Activated CD4-positive, alpha-beta T cell treated with anti-CD3 and anti-CD28 coated beads for 4 hours (primary cell): ENCODE measurements at places on chromosomes 13 and 19.
A peak's percentile ranks its signal among the peaks of the same experiment; 100 is the strongest.

DNA sequence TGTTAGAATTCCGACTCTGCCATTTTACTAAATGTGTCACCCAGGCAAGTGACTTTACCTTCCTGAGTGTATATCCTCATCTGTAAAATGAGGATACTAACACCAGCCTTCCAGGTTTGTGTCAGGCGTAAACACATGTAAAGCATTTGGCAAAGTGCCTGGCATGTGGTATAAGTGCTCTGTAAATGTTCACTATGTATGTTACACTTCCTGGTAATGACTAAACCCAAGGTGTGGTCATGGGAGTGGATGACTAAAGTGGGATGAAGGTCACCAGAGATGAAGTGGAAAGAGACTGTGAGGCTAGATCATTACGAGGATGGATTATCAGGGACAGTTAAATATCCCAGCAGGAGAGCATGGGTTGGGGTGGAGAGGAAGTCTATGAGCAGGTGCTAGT lies 25.6 kb downstream of the DEDD2 start:
- peak; percentile 36 for DNase-seq

DNA sequence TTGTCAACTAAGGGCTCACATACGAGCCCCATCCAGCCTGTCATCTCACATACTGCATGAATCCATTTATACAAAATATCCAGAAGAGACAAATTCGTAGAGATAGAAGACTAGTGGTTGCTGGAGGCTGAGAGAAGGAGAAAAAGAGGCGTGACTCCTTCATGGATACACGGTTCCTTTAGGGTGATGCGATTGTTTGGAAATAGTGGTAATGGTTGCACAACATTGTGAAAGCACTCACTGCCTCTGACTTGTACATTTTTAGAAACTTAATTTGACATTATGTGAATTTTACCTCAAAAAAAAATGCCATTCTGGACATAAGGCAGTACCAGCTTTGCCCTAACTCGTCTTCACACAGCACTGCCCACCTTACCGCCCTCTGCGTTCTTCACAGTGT lies 27.3 kb downstream of the IGFL1 start:
- DNase-seq, result no peak

GRCh38 chr13:44972956-44973581 lies 16.2 kb downstream of the NUFIP1 start:
- no peak for DNase-seq

DNA sequence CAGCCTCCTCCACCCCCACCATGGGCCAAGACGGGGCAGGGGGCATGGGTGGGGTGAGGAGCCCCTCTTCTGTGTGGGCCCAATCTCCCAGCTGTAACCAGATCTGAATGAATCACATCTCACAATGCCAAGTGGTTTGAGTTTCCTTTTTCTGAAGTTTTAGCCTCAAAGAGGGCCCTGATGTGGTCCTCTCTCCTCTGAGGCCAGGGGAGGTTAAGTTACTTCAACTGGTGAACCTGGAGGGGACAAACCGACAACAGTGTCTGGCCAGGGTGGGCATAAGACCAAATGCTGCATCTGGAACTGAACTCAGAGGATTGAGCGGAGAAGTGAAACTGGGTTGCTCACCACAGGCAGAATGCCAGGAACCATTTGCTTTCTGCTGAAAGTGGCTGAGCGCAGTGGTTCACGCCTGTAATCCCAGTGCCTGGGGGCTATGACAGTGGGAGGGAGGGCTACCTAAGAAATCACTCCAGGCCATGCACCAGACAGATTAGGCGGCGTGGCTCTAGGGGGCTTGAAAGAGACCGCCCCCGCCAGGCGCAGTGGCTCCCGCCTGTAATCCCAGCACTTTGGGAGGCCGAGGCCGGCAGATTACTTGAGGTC lies 15.4 kb upstream of the IRGC start:
- peak; percentile 6 for DNase-seq

GRCh38 chr19:40692212-40692551 lies 1.7 kb upstream of the NUMBL start:
- no peak for DNase-seq

DNA sequence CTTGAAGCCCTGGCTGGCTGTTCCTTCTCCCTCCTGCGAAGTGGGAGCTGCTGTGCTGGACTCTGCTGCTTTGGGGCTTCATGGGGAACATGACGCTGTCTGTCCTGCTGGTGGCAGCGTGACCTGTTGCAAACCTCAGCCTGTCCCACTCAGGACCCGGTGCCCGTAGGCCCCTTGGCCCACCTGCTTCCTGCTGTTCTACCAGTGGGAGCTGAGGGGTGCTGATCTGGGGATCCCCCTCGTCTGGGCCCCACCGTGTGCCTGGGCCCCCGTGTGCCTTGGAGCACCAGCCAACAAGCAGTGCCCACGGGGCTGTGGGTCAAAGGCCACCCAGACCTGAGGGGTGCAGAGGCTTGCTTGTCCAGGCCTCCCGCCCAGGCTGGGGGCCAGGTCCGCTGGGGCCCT lies 5.3 kb downstream of the SPPL2B start:
- no peak for DNase-seq

DNA sequence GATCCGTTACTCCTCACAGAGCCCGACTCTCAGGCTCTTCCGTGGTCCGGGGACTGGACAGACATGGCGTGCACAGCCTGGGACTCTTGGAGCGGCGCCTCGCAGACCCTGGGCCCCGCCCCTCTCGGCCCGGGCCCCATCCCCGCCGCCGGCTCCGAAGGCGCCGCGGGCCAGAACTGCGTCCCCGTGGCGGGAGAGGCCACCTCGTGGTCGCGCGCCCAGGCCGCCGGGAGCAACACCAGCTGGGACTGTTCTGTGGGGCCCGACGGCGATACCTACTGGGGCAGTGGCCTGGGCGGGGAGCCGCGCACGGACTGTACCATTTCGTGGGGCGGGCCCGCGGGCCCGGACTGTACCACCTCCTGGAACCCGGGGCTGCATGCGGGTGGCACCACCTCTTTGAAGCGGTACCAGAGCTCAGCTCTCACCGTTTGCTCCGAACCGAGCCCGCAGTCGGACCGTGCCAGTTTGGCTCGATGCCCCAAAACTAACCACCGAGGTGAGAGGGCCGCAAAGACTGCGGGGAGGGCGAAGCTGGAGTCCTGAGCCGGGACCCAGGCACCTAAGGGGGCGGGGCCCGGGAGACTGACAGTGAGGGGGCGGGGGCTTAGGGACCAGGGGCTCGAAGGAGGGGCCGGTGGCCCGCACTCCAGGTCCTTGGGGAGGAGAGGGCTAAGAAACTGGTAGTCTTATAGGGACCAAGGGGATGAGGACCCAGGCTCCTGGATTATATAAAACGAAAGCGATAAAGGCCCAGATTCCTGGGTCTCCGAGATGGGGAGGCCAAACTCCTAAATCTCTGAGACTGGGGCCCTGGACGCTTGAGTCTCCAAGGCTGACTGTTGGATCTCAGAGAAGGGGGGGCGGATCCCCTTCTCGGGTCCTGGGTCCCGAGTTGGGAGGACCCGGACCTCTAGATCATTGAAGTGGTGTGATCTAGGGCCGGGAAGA lies 2.0 kb downstream of the ETV2 start:
- peak; percentile 80 for DNase-seq

- no peak for DNase-seq
Measured at GRCh38 chr13:28316129-28316528, 177.8 kb downstream of the PAN3 start.

GRCh38 chr19:6730153-6730804 lies 7.1 kb downstream of the GPR108 start:
- no peak for DNase-seq

DNA sequence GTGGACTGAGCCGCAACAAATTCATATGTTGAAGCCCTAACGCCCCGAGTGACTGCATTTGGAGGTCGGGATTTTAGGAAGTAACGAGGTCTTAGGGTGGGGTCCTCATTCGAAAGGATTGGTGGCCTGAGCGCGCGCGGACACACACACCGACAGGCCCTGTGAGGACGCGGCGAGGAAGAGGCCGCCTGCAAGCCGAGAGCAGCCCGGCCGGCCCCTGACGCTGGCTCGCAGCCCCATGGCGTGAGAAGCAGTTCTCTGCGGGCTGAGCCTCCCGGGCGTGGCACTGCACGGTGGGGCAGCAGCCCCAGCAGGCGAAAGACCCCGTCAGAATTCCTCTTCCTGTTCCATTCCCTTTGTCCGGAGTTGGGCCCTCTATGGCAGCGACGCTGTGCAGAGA lies 131.2 kb downstream of the CRYL1 start:
- no peak for DNase-seq

DNA sequence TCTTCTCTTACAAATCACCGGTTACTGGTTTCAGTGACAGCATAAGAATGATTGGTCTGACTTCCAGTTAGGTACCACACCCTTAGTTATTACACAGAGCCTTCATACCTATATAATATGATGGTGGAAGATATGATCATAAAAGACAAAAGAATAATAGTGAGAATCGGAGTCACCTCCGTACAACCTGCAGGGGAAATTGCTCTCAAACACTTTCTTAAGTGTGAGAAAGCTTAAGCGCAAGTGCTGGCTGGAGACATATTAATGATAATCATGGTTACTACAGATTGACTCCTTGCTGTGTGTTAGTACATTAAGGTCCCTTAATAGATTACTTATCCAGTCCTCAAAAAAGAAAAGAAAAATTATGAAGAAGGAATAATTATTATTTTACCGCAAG lies 1.8 kb upstream of the LHFPL6 start:
- DNase-seq, result no peak

- DNase-seq, result no peak
Measured at GRCh38 chr13:110877737-110878258, 37.1 kb downstream of the ANKRD10 start.

GRCh38 chr19:36093146-36093662 lies 17.7 kb upstream of the OVOL3 start:
- DNase-seq, result no peak
